Osteoblast (primary cell): ENCODE measurements at places on chromosomes 3 and 15. TPM values are rescaled to one million over a fixed set of nuclear protein-coding genes. Genes with fewer than 3 reads are reported as not detected.

DNA sequence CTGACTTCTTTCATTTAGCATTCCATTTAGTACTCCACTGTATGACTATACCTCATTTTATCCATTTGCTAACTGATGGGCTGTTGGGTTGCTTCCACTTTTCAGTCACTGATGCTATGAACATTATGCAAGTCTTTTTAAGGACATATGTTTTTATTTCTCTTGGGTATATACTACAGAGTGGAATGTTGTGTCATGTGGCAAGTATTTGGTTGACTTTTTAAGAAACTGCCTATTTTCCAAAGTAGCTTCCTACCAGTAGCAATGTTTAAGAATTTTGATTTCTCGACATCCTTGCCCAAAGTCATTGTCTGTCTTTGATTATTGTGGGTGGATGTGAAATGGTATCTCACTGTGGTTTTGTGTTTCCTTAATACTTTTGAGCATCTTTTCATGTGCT, 110.1 kb upstream of the TPM1 start:
- H3K4me3 ChIP-seq, result no peak overlapping the region
- peak overlapping the region; percentile 74 for H3K27ac ChIP-seq
- no peaks in the 10 kb centered on the region for H3K27me3 ChIP-seq

The ITIH1 gene
- not detected in 2 replicates for total RNA-seq

The CMC1 gene
- total RNA-seq, result 4.1 and 5.8 TPM in 2 replicates

The FEZF2 gene
- not detected in 2 replicates for total RNA-seq

- H3K4me3 ChIP-seq, result no peak overlapping the region
- DNase-seq, result no peak
- H3K36me3 ChIP-seq, result no peaks in the 10 kb centered on the region
Measured at GRCh38 chr3:7266551-7266950, 405.6 kb downstream of the GRM7 start.

The POLQ gene
- total RNA-seq, result 1.4 and 1.5 TPM in 2 replicates

- H3K4me3 ChIP-seq, result no peak overlapping the region
- no peak for DNase-seq
- H3K4me1 ChIP-seq, result no peaks in the 10 kb centered on the region
- H3K36me3 ChIP-seq, result no peaks in the 10 kb centered on the region
- H3K27me3 ChIP-seq, result no peaks in the 10 kb centered on the region
Measured at GRCh38 chr3:148735597-148735996, 37.9 kb downstream of the AGTR1 start.

The BMF gene
- 8.0 TPM in 2 replicates for total RNA-seq

GRCh38 chr3:154540950-154541604, 111.1 kb upstream of the GPR149 start:
- H3K4me1 ChIP-seq, result no peaks in the 10 kb centered on the region
- no peak overlapping the region for H3K27ac ChIP-seq
- H3K27me3 ChIP-seq, result no peaks in the 10 kb centered on the region
- no peaks in the 10 kb centered on the region for H3K36me3 ChIP-seq

The SYNM gene
- total RNA-seq, result 4.0 and 4.4 TPM in 2 replicates

DNA sequence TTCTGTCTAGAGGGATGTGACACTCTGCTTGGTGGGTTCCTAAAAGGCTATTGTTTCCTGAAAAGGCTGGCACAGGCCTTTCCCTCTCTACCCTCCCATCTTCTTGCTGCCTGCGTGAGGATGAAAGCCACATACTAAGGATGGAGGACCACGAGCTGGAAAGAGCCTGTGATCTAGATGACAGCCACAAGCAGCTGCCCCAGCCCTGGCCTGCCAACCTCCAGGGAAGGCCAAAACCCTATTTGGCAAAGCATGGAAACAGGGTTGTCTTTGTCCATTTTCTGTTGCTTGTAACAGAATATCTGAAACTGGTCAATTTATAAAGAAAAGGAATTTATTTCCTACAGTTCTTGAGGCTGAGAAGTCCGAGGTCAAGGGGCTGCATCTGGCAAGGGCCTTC, 144.5 kb downstream of the FBLN2 start:
- H3K27ac ChIP-seq, result no peak overlapping the region
- H3K36me3 ChIP-seq, result no peaks in the 10 kb centered on the region
- no peak for DNase-seq
- no peaks in the 10 kb centered on the region for H3K4me1 ChIP-seq

DNA sequence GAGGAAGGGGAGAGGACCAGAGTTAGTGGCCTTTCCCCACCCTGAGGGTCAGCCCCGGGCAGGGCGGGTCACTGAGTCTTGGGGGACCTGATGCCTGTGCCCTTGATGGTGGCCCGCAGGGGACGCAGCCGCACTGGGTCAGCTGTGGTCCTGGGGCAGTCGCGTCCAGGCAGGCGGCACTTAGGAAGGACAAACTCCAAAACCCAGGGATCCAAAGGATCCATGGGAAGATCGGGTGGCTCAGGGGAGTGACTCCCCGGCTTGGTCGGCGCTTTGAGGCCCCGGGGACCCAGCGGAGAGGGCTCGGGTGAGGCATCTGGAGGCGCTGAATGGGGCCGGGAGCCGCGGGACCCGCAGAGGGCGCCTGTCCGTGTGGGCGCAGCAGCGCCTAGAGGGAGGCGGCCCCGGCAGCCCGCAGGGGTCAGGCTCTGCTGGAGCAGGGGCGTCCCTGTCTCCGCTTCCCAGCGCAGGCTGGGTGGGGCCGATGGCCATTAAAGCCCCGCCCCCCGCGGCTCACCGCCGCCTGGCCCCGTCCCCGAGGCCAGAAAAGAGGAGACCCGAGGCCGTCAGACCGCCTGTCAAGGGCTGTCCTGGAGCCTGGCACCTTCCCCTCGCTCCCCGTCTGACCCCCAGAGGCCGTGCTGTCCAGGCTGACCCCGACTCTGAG, 17.5 kb downstream of the CIDEC start:
- peak overlapping the region; percentile 59 for H3K4me3 ChIP-seq
- H3K4me1 ChIP-seq, result peaks cover 7% of the 10 kb centered on the region
- no peaks in the 10 kb centered on the region for H3K36me3 ChIP-seq

- H3K27ac ChIP-seq, result peak overlapping the region; percentile 56
- H3K27me3 ChIP-seq, result no peaks in the 10 kb centered on the region
- DNase-seq, result peak; percentile 96
- H3K36me3 ChIP-seq, result no peaks in the 10 kb centered on the region
Measured at GRCh38 chr15:71752604-71753289, 57.6 kb upstream of the NR2E3 start.

DNA sequence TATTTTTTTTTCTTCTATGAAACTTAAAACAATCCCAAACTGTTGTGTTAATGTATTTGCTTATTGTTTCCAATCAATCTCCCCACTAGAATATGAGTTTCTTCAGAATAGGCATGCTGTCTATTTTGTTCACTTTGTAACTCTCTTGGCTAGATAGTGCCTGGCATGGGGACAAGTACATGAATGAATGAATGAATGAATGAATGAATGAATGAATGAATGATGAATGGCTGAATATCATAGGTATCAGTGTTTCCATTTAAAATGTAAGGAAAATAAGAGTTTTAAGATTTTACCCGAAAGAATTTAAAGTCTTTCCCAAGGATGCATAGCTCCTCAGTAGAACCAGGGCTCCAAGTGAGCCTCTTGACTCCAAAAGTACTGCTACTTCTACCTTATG, 294.9 kb upstream of the GADL1 start:
- H3K4me3 ChIP-seq, result no peak overlapping the region
- H3K27ac ChIP-seq, result no peak overlapping the region
- H3K27me3 ChIP-seq, result no peaks in the 10 kb centered on the region
- H3K4me1 ChIP-seq, result no peaks in the 10 kb centered on the region

The SI gene
- not detected in 2 replicates for total RNA-seq

- no peaks in the 10 kb centered on the region for H3K4me1 ChIP-seq
- no peaks in the 10 kb centered on the region for H3K36me3 ChIP-seq
- DNase-seq, result no peak
- no peak overlapping the region for H3K27ac ChIP-seq
- no peaks in the 10 kb centered on the region for H3K27me3 ChIP-seq
- no peak overlapping the region for H3K4me3 ChIP-seq
Measured at GRCh38 chr15:79115986-79116665, 25.5 kb upstream of the RASGRF1 start.

DNA sequence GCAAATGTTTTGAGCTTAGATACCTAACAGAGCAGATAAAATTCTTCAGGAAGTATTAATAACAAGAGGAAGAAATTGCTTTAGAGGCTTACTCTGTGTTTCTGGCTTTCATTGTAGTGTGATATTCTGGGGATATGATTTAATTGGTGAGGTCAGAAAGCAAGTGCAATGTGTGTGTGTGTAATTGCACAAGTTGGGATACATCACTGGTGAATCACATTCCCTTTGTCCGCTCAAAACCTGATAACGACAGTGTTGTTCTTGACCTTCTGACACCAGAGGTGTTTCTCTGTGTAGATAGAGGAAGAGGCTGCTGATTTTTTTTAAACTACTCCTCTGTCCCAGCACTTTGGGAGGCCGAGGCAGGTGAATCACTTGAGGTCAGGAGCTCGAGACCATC, 161.1 kb downstream of the CACNA2D3 start:
- no peak overlapping the region for H3K27ac ChIP-seq
- no peaks in the 10 kb centered on the region for H3K27me3 ChIP-seq
- H3K36me3 ChIP-seq, result no peaks in the 10 kb centered on the region
- no peaks in the 10 kb centered on the region for H3K4me1 ChIP-seq
- DNase-seq, result no peak

The TGM4 gene
- total RNA-seq, result not detected in 2 replicates

DNA sequence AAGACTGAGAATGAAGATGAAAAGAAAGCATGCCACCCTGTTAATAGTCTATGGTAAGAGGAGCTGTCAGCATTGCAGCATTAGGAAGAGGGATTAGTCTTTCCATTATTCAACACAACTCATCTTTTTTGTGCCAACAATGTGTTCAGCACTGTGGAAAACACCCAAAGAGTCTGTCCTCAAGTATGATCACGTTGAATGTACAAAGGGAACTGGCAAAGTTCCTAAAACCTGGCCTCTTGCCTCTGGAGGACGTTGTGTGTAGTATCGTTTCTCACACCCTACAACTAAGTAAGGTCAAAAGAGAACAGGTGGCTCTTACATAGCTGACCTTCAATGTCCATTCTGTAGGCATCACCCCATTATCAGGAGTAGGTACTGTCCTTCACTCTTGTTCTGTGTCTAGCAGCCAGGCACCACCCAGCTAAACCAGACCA, 147.9 kb upstream of the THBS1 start:
- H3K27me3 ChIP-seq, result no peaks in the 10 kb centered on the region
- H3K27ac ChIP-seq, result no peak overlapping the region
- no peak overlapping the region for H3K4me3 ChIP-seq
- H3K4me1 ChIP-seq, result peaks cover 33% of the 10 kb centered on the region
- no peak for DNase-seq

The FRMD5 gene
- total RNA-seq, result 3.3 and 3.5 TPM in 2 replicates
